ENCODE measurements at places on chromosomes 3 and 15.
A peak's percentile ranks its signal among the peaks of the same experiment; 100 is the strongest.

- DNase-seq = peak; percentile 93
Measured at GRCh38 chr3:188673646-188674186, 498.1 kb upstream of the TPRG1 start.

- DNase-seq = peak; percentile 96
Measured at GRCh38 chr15:39624806-39625205, 43.9 kb downstream of the THBS1 start.

DNA sequence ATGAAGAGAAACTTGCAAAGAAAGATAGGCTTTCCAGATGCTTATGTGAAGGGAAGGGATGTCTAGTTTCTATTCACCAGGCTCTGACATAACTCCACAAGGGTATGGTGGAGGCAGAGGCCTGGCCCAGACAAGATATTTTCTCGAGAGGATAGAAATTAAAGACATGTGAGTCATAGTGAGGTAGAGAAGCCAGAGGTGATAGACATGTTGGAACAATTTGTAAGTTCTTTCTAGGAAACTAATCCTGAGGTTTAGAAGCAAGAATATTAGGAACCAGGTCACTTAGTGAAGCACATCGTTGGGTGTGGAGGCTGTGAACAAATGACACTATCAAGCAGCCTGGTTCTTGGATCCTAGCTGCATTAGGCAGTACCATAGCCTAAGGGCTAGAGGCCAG, 176.9 kb downstream of the BBX start:
- DNase-seq = peak; percentile 59

DNA sequence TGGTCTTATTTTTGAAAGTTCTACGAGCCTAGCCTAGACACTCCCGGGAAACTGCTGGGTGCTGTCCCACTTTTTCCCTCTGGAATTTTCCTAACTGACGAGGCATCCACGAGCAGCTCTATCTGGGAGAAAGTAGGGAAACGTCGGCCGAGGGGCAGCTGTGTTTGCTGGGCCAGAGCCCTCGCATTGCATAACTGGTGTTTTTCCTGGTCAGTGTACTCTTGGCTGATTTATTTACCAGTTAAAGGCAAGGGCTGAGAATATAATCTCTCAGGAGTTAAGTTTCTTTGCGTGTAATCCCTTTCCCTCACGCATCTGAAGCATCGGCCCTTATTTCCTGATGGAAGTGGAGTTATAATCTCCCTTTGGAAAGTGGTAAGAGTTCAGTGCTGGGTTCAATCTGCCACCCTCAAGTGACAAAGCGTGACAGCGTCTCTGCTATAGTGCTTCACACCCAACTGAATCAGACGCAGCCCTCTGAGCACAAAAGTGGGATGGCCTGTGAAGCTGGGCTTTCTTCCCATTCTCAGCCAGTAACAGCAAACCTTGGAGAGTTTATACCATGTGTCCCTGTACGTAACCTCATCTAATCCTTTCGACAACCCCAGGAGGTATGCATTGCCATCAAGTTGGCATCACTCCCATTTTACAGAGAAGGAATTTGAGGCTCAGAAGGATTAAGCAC, 311.5 kb downstream of the RORA start:
- peak; percentile 77 for DNase-seq

DNA sequence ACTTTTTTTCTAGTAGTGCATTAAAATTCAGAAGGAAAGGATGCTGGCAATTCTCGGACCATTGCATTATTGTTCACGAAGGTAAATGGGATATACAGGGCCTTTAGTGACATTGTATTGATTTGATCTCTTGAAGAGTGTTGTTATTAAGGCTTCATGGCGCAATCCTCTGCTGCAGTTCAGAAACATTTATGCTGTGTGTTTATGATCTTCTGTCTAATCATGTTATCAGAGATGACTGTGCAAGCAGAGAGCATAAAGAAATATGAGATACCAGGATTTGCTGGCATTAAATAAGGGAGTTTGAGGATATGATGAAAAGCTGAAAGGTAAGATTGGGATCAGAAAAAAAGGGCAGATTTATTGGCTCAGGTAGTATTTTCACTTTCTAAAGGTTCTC, 180.6 kb downstream of the EPHA6 start:
- peak; percentile 25 for DNase-seq
